ENCODE measurements at places on chromosomes 11 and 22. TPM values are rescaled to one million over a fixed set of nuclear protein-coding genes. Genes with fewer than 3 reads are reported as not detected.

- DNase-seq = no peak
Measured at GRCh38 chr11:130391711-130392110, 36.7 kb downstream of the ADAMTS8 start.

Gene SLC25A18
- 2.3 TPM for polyA plus RNA-seq

GRCh38 chr11:44989831-44990566 is 39.3 kb upstream of the TP53I11 start:
- DNase-seq = peak; percentile 84

Gene P2RX3
- polyA plus RNA-seq = 0.42 TPM

DNA sequence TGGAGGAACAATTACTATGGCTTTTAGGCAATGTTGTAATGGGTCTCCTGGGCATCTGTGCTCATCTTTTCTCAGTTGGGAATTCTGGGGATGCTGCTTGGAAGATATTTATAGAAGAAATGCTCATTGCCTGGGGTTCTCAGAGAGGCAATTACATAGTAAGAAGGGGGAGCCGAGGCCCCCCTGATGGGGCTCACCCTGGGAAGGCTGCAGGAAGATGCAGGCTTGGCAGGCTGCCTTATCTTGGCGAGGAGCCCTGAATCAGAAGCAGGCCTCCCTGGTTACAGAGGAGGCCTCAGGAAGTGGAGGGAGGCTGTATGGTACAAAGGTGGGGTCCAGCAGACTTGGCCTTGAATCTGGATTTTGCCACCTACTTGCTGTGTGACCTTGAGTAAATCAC is 60.6 kb upstream of the CRYBB3 start:
- peak; percentile 60 for DNase-seq

DNA sequence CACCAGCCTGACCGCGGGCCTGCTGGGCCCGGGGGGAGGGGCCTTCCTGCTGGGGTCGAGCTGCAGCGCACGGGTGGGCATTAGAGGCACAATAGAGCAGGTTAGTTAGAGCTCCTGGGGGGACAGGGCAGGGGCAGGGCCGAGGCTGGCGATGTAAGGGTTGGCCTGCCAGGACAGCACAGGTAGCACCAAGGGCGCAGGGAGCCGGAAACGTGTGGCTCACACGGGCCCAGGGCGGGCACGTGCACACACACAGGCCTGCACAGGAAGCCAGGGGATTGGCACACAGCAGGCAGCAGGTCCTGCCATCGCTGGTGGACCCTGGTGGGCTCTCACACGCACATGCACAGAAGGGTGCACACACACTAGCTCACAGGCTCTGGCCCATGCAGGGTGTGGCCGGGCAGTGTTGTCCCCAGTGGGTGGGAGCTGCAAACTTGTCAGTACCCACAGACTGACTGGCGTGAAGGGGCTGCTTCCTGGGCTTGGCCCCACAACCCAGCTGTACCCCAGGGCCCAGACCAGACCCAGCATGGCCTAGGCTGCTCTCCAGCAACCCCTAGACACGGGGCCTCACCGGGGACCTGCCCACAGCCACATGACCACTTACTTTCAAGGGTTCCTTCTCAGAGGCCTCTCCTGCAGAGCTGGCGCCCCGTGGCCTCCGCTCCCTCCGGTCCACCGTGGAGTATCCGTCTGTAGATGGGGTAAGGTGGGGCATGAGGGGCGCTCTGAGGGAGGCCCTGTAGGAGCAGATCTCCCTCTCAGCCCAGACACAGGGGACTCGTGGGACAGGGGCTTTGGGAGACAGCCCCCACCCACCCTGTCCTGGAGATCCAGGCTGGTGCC is 29.9 kb upstream of the TXNRD2 start:
- DNase-seq = no peak

DNA sequence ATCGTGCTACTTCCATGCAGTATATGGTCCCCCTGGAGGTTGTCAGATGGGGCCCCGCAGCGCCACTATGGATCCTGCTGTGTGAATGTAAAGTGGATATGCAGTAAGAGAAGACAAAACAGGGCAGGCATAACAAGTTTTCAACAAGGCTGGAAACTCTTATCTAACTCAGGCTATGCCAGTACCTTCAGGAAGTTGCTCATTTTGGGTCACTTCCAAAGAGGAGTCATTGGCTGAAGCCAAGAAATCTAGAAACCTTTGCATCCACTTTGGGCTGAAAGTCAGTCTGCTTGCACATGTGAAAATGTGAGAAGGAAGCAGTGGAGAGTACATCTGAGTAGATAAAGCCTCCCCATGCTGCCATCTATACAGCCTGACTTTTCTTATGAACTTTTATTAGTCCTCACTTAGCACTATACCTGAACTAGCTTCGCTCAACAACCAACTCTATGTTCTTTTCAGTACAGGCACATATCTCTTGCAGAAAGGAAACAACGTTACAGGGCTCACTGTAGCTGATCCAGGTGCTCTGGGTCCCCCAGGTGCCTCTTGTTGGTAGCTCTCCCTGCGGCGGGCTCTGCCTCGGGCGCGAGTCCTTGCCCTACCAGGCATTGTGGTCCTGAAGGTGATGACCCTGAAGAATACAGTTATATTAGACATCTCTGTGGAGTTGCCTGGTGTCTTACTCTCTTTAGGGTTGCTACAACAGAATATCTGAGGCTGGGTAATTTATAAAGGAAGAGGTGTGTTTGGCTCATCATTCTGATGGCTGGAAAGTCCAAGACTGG is 12.4 kb downstream of the PIWIL3 start:
- DNase-seq = no peak

Gene OSBP2
- polyA plus RNA-seq = 5.0 TPM

Measured in heart right ventricle (tissue), 16 donors.